ENCODE measurements at places on chromosomes 7 and 10. TPM values are rescaled to one million over a fixed set of nuclear protein-coding genes. Genes with fewer than 3 reads are reported as not detected.
A peak's percentile ranks its signal among the peaks of the same experiment; 100 is the strongest.

Gene ADK
- 53.0 TPM for total RNA-seq

DNA sequence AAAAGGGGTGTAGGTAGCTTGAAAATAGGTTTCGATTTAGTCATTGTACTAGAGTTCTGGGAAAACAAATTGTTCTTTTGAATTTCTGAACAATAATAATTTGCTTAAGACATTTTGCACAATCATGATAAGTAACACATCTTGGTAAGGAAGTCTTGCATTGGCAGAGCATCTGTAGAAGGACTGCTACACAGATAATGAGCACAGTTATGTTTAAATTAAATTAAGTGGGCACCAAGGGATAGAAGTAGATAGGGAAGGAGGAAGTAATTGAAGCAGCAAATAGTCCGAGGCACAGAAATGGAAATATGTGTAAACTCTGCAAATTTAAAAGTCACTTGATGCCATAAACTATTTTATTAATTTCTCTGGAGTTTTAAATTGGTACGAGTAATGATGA is 122.4 kb downstream of the CHN2 start:
- DNase-seq = no peak
- H3K4me1 ChIP-seq = peaks cover 13% of the 10 kb centered on the region
- H3K36me3 ChIP-seq = no peaks in the 10 kb centered on the region
- H3K4me3 ChIP-seq = no peak overlapping the region
- no peak overlapping the region for H3K27ac ChIP-seq

GRCh38 chr7:149297034-149297755 is 35.2 kb downstream of the ZNF783 start:
- H3K4me3 ChIP-seq = no peak overlapping the region
- H3K4me1 ChIP-seq = no peaks in the 10 kb centered on the region
- H3K27me3 ChIP-seq = no peaks in the 10 kb centered on the region
- no peak for DNase-seq
- H3K36me3 ChIP-seq = peaks cover 5% of the 10 kb centered on the region

DNA sequence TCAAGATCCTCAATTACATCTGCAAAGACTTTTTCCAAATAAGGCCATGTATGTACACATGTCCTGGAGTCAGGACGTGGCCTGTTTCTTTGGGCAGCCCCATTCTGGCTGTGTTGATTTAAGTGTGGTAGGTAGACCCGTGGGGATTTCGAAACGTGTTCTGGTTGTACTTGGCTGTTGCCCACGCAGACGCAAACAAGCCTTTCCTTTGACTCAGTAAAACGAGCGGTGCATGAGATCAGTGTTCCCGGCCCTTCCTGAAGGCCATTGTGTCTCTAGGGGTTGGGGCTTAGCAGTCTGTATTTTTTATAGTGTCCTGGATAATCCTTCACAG is 64.8 kb upstream of the DNAJB6 start:
- H3K4me3 ChIP-seq = no peak overlapping the region
- no peaks in the 10 kb centered on the region for H3K27me3 ChIP-seq
- H3K36me3 ChIP-seq = peaks cover 32% of the 10 kb centered on the region
- H3K4me1 ChIP-seq = peaks cover 20% of the 10 kb centered on the region
- DNase-seq = peak; percentile 79

DNA sequence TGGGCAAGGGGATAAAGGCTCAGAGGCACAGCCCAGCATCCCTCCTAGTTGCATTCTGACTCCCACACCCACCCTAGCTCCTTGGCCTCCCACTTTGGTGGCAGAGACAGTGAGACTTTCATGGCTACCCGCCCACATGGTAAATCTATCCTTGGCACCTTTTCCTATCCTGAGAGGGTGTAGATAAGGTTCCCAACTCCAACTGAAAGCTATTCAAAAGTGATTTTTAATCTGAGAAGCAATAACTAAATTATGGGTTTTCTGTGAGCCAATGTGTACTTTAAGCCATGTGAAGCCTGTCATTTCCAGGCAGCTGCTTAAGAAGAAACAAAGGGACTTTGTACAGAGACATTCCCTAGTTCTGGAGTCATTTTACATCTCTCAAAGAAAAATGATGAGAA is 9.1 kb downstream of the LAMB1 start:
- H3K36me3 ChIP-seq = peaks cover 8% of the 10 kb centered on the region
- H3K27me3 ChIP-seq = no peaks in the 10 kb centered on the region
- peaks cover 17% of the 10 kb centered on the region for H3K4me1 ChIP-seq
- DNase-seq = no peak

DNA sequence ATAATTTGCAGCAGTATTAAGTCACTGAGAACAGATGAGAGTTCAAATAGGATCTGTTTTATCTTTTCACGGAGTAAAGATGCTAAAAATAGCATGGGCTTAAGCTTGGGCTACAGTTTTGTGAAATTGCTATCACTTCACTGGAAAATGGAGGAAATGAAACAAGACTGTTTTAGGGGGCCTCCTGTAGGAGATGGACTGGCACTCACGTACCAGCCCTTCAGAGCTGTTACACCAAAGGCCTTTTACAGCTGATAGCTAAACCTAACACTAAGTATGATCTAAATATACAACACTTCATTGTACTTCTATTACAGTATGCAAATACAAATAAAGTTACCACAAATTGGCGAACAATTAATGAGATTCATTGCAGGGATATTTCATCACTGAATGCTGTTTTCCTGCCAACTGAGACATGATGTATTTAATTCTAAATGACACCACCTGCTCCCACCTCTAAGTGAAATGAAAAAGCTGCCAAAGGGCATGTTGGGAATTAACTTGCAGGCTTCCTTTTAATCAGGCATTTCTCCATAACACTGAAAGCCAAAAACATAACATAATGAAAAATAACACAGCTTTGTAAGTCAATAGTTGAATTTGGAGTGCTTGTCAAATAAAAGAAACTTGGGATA is 304.5 kb upstream of the LRRN3 start:
- no peaks in the 10 kb centered on the region for H3K27me3 ChIP-seq
- DNase-seq = no peak
- H3K36me3 ChIP-seq = no peaks in the 10 kb centered on the region
- H3K4me3 ChIP-seq = no peak overlapping the region
